ENCODE measurements at places on chromosomes 13 and 19.

GRCh38 chr13:31767175-31767900 is 28.0 kb downstream of the RXFP2 start:
- DNase-seq: no peak

DNA sequence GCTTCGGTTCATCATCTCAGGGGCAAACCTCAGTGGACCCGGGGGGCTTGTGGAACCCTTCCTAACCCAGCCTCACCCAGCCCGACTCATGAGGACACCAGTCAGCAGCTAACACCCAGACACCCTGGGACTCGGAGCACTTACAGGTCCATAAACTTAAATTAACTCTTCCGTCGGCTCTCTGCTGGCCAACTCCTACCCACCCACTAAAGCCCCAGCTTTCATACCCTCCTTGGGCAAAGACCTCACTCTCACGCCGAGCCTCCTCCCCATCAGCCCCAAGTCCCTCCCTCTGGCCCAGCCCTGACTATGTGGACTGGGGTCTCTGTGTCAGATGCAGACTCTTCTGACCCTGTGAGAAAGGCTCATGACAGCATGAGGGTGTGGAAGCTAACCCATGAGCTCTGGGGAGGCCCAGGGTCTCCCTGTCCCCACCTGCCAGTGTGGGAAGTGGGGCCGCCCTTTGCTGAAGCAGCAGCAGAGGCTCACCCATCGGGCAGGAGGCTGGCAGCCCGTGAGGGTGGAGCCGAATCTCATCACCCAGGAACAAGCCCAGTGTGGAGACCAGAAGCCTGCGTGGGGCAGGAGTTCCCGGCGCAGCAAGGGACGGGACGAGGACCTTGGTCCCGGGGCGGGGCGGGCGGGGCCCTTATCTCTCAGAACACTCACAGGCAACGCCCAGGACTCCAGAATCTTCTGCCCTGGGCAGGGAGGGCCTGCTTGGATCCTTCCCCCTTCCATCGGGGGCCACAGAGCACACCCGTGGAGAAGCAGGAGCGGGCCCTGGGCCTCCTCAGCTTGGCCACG is 19.8 kb downstream of the TCF3 start:
- DNase-seq: no peak

GRCh38 chr19:11136400-11137101 is 19.0 kb downstream of the SPC24 start:
- DNase-seq: no peak

DNA sequence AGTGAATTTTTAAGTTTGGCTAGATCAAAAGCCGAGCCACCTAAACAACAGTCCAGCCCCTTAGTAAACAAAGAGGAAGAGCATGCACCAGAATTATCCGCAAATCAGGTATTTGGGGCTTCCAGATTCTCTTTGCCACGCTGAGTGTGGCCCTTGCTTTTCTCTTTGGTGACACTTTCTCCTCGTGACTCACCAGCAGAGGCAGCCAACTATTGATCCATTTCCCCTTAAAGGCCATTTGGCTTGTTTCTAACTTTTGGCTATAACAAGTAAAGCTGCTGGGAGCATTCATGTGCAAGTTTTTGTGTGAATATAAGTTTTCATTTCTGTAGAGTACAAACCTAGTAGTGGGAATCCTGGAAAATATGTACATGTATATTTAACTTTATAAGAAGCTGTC is 17.6 kb upstream of the WDR88 start:
- no peak for DNase-seq

GRCh38 chr13:114115191-114115671 is 17.2 kb downstream of the RASA3 start:
- peak; percentile 96 for DNase-seq

GRCh38 chr13:67769987-67770341 is 539.8 kb upstream of the PCDH9 start:
- no peak for DNase-seq

DNA sequence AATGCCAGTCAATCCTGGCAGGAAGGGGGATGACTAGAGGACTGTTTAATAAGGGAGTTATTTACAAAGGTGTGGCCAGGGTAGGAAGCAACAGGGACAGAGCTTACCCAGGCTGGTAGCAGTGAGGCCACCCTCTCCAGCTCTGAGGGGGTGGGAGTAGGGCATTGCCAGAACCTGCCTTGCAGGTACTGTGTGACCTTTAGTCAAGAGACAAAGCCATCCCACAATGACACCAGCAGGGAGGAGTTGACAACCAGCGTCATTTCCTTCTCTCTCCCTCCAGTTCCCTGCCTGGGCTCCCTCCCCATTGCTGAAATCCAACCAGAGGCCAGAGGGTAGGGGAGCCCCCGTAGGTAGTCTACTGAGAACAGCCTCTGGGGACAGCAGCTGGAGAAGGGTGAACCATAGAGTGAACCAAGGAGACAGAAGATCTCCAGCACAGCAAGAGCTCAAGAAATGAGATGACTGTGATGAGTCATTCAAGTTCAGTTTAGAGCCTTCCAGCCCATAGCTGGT is 33.3 kb upstream of the SPATA13 start:
- DNase-seq: no peak

DNA sequence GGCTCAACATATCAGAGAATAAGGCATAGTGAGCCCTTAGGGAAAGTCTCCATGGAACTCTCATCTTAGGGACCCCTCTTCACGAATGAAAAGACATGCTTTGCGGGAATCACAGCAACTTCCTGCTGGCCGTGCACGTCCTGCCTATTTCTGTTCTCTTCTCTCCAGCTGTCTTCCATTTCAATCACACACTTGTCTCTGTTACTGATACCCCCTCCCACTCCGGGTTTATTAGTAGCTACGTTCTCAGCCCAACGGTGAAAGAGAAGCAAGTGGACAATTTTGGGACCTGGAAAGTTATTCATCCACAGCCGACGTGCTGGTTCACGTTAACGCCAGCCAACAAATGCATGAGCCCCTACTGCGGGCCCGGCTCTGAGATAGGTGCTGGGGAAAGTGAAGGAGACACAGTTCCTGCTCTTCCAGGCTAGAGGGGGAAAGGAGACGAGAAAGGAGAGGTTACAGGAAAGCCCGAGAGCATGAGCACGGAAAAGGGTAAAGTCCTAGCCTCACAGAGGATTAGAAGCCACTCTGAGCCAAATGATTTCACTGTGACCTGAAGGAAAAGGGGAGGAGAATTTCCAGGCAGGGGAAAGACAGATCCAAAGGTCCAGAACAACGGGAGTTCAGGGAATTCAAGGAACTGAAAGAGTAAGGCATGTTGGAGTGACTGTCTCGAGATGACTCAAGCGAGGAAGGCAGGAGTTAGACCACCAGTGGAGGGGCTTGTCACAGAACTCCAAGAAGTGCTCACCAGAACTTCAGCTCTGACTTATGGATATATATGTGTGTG is 81.8 kb upstream of the CLDN10 start:
- no peak for DNase-seq

- DNase-seq: no peak
Measured at GRCh38 chr19:28746478-28746877, 466.5 kb downstream of the UQCRFS1 start.

- no peak for DNase-seq
Measured at GRCh38 chr13:49625392-49626079, 2.8 kb upstream of the ARL11 start.

- DNase-seq: no peak
Measured at GRCh38 chr13:70662231-70662940, 554.1 kb upstream of the KLHL1 start.

DNA sequence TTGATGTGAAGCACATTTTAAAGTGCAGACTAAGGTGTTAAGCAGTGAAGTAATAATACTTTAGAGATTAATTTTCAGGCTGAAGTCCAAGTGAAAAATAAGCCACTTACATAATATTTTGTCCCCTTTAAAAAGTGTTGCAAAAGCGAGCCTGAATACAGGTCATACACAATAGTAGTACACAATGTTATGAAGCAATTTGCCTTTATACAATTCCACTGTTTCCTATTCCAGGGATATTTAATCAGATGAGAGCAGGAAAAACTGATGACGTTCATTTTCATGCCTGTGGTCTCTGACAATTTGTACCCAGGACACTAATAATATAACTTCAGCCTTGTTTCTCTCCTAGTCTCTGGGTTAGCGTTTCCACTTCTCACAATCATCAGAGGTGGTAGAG is 916.7 kb downstream of the PCDH9 start:
- no peak for DNase-seq

GRCh38 chr13:98494769-98495168 is 82.1 kb downstream of the STK24 start:
- no peak for DNase-seq

GRCh38 chr19:48719263-48720171 is at the start of gene MAMSTR:
Gene MAMSTR (minus strand): TSS chr19:48719725. CDS start chr19:48719031, 694 bp downstream.
- DNase-seq: no peak

GRCh38 chr19:50745221-50745620 is 22.1 kb downstream of the CLEC11A start:
- no peak for DNase-seq

GRCh38 chr19:11495885-11496284 is 9.8 kb downstream of the ZNF653 start:
- no peak for DNase-seq

- DNase-seq: peak; percentile 91
Measured at GRCh38 chr19:49515767-49516166, 3.3 kb downstream of the FCGRT start.

GRCh38 chr19:18723871-18724377 is 40.4 kb downstream of the CRTC1 start:
- DNase-seq: no peak

DNA sequence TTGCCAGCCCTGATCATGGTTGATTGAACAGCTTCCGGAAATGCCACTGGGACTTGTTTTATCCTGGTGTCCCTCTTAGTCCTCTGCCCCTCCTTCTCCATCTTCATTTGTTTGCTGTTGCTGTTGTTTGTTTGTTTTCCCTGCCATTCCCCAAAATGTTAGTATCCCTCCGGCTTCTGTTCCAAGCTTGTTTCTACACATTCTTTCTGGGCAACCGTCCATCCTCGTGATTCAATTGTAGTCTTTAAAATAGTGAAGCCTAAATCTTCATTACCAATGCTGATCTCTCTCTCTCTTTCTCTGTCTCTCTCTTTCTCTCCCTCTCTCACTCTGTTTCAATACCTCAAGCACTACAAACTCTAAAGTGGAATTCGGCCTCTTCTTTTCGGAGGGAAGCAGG is 649.3 kb upstream of the ARGLU1 start:
- DNase-seq: no peak

DNA sequence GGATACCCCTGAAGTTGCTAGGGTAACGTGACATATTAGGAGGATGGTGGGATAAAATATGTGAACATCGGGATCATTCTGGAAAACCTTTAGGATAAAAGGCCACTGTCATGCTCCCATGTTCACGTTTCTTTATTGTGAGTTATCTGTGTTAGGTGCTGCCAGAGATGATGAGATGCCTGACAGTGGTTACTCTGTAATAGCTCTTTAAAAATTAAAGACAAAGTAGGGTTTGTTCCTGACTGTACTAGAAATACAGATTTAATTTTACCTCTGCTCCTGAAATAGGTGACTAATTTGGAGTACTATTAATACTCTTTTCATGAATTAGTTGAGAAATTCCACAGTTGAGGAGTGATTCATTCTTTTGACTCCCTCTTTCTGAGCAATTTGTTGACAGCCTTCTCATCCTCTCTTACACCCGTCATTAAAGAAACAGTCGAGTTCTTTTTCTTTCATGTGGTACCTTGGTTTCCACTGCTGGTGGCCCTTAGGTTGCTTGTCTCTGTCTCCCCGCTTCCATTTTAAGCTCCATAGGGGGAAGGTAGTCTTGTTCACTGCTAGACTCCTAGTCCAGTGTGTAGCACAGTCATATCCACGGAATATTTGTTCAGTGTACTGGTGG is 28.4 kb downstream of the SAE1 start:
- DNase-seq: no peak

- DNase-seq: no peak
Measured at GRCh38 chr13:93262729-93263345, 36.2 kb downstream of the GPC6 start.

DNA sequence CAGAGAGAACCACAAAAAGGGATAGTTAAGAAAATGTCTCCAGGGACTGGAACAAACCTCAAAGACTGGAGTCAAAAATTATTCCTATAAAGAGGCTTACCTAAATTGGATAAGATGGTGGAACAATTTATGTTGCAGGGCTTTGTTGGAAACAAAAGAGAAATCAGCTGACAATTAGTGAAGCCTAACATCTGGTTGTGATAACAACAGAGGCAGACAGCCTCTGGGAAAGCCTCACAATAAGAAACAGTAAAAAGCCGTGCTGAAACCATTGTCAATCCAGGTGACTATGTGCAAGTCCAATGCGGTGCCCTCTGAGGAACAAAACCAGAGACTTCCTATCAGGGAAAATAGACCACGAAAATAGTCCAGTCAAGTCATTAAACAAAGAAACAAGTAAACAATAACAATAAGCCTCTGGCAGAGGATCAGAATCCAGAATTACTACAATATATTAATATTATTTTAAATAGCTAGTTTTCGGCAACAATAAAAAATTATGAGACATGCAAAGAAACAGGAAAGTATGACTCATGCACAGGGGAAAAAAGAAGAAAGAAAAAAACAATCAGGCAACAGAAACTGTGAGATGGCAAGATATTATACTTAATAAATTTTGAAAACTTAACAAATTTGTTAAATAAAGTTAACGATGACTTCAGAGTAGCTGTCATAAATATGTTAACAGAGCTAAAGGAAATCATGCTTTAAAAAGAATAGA is 99.7 kb upstream of the RXFP2 start:
- no peak for DNase-seq

DNA sequence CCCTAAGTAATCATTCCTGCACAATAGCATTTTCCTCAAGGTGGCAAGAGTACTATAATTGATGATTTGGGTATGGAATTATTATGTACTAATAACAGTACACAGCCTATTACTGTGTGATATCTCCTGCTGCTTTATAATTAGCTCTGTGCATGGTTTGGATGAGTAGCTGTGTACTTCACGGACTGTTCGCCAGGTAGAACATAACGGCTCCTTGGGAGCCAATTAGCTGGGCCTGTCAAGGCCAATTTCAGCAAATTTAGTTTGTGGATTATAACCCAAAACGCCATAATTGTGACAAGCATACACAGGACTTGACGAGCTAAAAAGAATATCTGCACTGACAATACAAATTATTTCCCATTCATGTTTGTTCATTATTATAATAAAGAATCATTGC is 1584.2 kb downstream of the SLITRK1 start:
- no peak for DNase-seq

DNA sequence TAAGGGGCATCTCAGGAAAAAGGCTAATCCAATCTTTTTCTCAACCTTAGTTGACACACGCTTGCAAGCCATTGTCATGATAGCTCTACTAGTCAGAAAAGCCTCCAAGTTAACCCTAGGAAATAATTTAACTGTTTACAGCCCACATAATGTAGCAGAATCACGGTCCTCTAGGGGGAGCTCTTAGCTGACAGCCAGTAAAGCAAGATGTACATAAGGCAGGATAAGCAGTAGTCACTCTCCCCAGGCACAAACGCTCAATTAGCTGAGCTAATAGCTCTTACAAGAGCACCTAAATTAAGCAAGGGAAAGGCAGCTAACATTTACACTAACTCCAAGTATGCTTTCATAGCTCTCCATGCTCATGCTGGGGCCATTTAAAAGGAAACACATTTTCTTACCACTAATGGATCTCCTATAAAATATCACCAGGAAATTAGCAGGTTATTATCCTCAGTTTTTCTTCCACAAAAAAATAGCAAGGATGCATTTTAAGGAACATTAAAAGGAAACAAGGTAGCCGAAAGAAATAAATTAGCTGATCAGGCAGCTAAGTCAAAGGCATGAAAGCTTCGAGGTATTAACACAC is 33.7 kb upstream of the ZSCAN5A start:
- no peak for DNase-seq

GRCh38 chr13:84831666-84832657 is 949.7 kb upstream of the SLITRK1 start:
- no peak for DNase-seq

GRCh38 chr13:26952551-26953143 is 192.1 kb upstream of the GPR12 start:
- no peak for DNase-seq

GRCh38 chr19:35495107-35496064 is 5.1 kb upstream of the KRTDAP start:
- peak; percentile 60 for DNase-seq
